Stimulated activated CD8-positive, alpha-beta memory T cell treated with anti-CD3 and anti-CD28 coated beads, Interleukin-12 subunit alpha, Interleukin-12 subunit beta, amount 100 ng/mL, for 4 hours (primary cell): ENCODE measurements at places on chromosomes 12 and 14.
A peak's percentile ranks its signal among the peaks of the same experiment; 100 is the strongest.

DNA sequence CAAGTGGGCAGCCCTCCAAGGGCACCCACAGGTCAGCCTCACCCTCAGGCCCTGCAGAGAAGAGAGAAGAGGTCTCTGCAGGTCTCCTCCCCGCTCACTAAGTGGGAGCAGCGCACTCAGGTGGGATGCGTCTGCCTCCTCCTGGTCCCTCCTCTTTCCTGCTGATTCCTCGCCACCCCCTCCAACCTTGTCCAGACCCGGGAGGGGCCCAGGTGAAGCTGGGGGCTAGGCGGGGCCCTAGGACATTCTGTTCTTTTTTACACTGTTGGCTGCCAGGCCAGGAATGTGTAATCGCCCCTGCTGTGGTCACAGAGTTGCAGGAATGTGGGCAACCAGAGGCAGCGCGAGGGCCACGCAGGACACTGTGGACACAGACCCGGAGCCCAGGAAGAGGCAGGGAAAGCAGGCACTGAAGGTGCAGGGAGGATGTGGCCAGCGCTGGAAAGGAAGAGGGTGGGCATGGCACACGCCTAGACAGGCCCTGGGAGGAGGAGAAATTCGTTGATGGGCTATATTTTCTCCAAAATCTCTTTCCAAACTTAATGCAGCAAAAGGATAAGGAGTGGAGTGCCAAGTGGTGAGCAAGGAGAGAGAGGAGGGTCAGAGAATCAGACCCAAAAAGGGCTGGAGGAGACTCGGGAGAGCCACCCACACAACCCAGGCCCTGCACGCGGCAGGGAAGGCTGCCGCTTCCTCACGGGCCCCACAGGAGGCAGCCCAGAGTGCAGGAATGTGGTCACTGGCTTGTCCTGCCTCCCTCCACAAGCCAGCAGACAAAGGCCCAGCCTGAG is 911 bp upstream of the SCNN1A start:
- no peak for DNase-seq

DNA sequence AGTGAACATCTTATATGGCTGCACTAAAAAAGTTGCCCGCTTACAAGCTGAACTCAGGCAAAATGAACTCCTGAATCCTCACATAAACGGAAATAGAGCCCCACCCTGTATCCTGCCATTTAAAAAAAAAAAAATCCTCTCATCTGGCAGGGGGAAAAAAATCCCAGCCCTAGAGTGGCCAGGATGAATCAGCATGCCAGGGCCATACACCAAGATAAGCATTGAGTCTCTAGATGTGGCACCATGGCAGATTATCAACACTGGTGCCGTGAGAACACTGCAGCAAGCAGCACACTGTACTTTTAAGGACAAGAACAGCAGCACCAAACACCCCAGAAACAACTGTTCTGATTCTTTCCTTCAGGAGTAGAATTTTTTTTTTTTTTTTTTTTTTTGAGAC is 65.5 kb downstream of the RASSF3 start:
- no peak for DNase-seq

- no peak for DNase-seq
Measured at GRCh38 chr14:72444701-72445100, 449.2 kb downstream of the DPF3 start.

GRCh38 chr12:55063291-55063690 is 43.5 kb downstream of the NEUROD4 start:
- no peak for DNase-seq

- DNase-seq = no peak
Measured at GRCh38 chr12:116578051-116578450, 18.9 kb downstream of the MAP1LC3B2 start.

DNA sequence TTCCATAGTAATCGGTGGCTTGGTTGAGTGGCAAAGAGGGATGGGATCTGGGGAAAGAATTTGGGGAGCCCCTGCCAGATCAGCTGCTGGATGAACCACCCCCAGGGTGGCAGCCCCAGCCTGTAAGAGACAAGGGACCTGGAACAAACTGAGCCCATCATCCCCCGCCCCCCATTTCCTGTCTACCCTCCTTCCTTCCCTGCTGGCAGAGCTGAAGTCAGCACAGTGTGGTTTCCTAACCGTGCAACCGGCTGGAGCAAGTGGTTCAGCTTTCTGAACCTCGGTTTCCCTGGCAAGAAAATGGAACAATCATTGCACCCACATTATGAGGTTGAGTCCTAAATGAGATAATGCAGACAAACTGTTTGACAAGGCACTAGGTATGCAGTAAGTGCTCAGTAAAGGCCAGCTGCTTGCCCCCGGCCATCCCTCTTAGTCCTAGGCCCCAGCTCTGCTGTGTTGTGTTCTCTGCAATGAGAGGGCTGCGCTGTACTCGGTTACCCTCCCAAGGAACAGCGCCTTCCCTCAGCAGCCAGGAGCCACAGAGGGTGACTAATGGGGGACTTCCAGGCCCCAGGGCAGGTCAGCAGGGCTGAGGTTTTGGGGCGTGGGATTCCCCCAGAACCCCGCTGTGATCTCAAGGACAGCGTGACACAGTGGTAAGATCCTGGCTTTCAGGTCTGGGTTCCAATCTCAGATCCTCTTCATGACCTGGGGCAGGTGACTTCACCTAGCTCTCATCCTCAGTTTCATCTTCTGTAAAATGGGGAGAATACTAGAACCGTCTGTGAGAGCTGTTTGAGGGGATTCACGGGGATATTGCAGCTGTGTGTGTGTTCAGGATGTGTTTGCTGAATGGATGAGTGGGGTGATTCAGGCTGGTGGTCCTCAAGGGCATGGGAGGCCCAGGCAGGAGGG is 16.5 kb downstream of the SELPLG start:
- DNase-seq = peak; percentile 70

DNA sequence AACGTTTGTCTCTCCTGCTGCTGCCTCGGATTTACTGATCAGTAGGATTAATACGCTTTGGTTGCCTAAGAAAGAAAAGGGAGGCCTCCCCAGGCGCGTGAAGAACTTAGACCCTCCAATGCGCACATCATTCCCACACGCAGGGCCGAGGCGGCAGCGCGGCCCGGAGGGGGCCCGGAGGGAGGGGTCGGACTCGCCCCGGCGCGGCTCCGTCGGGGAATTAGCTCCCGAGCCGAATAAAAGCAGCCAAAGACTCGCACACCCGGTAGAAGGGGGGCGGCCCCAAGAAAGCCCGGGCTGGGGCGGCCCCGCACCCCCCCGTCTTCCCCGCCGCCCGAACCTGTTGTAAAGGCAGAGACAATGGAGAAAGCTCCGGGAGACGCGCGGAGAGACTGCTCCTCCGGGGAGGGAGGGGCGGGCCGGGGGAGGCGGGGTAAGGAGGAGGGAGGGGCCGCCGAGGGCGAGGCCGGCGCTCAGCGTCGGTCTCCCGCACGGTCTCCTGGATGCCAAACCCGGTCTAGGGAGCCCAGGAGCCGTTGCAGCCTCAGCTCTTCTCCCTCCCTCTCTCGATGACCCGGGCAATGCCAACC is at the start of gene NELL2:
Gene NELL2 (minus strand): TSS at position 362 of the 590 bp plus-strand sequence. CDS start 446 bp downstream, outside the sequence.
- DNase-seq = peak; percentile 57

DNA sequence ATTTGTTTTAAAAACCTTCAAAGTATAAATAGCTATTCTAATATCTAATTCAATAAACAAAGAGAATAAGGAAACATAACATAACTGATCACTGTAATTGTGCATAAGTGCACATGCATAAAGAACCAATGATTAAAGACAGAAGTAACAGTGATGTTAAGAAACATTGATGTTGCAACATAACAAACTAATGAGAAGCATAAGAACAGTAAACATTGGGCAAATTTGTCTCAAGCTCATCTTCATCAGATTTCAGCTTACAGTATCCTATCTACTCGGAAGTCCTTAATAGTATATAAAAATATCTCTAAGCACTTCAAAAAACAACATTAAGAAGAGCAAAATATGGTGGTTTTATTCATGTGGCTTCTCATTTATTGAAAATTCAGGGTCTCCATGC is 97.6 kb downstream of the GARIN6 start:
- no peak for DNase-seq

GRCh38 chr14:102686196-102686801 is 91.0 kb upstream of the TRAF3 start:
- no peak for DNase-seq

GRCh38 chr14:100263141-100263540 is 24.2 kb downstream of the YY1 start:
- no peak for DNase-seq

DNA sequence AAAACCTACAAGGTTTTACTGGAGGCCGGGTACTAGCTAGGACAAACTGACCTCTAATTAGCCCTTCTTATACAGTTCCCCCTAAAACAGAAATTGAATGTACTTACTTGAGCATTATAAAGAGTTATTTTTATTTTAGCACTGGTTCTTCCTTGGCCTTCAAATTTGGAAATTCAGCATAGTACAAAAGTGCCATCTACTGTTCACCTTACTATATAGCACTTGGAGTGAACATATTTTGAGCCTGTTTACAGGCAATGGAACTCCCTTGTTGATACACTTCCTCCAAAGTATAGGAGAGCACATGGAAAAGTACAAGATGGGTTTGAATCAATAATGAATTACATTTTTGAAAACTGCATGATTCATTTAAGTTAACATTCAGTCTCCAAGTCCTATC is 3.9 kb upstream of the POC1B start:
- DNase-seq = no peak

DNA sequence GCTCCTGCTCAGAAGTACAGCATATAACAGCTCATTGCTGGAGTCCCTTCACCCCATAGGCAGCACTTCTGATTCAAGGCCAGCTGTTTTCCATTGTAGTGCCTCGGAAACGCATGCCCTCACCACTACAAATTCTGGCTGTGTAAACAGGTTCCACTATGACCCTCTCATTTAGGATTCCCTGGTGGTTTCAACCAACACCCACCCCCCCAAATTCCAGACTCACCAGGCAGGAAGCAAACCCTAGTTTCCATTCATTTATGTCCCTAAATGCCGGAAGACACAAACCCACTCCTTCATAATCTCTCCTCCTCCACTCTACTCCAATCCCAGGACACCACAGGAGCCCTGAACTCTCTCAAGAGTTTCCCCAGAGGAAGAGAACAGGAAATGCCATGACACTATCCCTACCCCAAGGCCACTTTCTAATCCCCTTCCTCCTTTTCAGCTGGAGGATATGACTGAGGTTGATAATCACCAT is 75.9 kb upstream of the TMPO start:
- no peak for DNase-seq

DNA sequence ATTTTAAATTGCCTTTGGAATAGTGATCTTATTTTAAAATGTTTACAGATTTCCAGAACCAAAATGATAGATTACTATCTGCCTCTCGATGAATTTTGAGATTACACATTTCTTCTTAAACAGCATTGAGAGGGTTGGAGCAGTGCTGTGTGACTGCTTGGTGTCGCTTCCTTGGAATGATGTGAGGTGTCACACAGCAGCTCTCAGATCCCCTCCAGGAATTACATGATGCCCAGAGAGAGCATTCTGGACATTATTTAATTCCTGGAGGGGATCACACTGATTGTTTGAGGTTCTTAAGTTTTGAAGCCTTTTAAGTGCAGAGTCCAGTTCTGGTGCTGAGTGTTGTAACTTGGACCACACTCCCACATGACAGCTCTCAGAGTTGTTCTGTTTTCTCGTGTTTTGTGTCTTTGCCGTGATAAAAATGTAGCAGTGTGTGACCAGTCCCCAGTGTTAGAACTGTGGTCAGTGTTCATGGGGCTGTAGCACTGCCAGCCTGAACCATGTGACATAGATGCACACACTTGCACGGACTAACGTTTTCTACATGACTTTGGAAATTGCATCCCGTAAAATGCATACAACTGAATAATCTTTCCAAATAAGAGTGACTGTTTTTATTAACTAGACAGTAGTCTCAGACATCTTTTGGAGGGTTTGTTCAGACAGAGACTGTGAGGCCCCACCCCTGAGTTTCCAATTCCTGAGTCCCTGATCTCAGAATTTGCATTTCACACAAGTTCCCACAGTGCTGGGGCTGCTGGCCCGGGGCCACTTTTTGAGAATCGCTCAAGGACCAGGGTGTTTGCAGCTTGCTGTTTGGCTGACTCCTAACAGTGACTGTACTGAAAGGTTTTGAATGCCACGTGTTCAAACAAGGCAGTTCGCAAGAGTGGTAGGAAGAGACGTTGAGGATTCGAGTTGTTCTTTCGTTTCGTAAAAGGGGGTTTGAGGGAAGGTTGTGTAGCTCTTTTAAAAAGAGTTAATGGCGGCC is 26.0 kb downstream of the XRCC3 start:
- no peak for DNase-seq

DNA sequence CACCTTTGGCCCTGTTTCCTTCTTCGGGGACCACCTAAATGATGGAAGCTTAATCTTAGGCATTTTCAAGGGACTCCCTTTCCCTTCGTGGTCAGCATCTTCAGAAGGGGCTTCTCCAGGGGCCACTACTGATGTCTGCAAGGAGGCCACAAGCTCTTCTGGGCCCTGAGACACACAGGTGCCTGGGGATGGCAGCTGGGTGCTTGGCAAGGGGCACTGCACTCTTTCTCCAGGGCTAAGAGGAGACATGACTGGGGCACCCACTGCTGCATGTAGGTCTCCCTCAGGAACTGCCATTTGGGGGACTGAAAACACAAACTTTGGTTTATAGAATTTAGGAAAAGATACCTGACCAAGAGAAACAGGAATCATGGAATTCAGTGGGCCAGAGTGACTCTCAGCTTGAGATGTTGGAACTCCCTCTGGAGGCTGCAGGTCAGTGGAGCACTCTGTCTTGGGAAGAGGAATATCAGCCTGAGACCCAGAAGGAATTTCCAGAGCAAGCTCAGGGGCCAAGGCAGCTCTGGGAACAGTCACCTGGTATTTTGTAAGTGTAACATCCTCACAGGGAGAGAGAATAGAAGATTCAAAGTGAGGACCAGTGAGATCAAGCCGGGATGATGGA is 16.0 kb downstream of the PLD4 start:
- DNase-seq = no peak

GRCh38 chr12:108325018-108325358 is 14.1 kb downstream of the CMKLR1 start:
- no peak for DNase-seq

GRCh38 chr12:17333287-17333686 is 727.3 kb upstream of the LMO3 start:
- no peak for DNase-seq

- DNase-seq = no peak
Measured at GRCh38 chr14:93702946-93703345, 85.3 kb downstream of the PRIMA1 start.

- DNase-seq = no peak
Measured at GRCh38 chr14:26598081-26598671, 343 bp upstream of the NOVA1 start.
